ENCODE measurements at places on chromosomes 3 and 15. TPM values are rescaled to one million over a fixed set of nuclear protein-coding genes. Genes with fewer than 3 reads are reported as not detected.
A peak's percentile ranks its signal among the peaks of the same experiment; 100 is the strongest.

The MELTF gene
- 1.8 TPM for total RNA-seq

The GDPGP1 gene
- total RNA-seq = 4.2 TPM

The OR5H1 gene
- total RNA-seq = not detected

The LTK gene
- total RNA-seq = 0.57 TPM

The PCSK6 gene
- 8.8 TPM for total RNA-seq

The FAM107A gene
- 0.11 TPM for total RNA-seq

- DNase-seq = no peak
Observed at GRCh38 chr15:96701443-96701842, 370.9 kb downstream of the NR2F2 start.

- DNase-seq = no peak
Observed at GRCh38 chr3:156642750-156643728, 31.4 kb upstream of the TIPARP start.

- peak; percentile 75 for DNase-seq
Observed at GRCh38 chr3:16513141-16514020, at the start of gene RFTN1. TSS of gene RFTN1 (minus strand) at chr3:16513699. CDS start at chr3:16493869, 19,830 bp downstream.

- peak; percentile 28 for DNase-seq
Observed at GRCh38 chr3:69671082-69671952, 67.9 kb upstream of the MITF start.
